Stimulated activated CD4-positive, alpha-beta T cell treated with anti-CD3 and anti-CD28 coated beads, Interleukin-1b, Interleukin-23, amount 100 ng/mL, for 1 hour (primary cell): ENCODE measurements at places on chromosomes 5 and 9.

DNA sequence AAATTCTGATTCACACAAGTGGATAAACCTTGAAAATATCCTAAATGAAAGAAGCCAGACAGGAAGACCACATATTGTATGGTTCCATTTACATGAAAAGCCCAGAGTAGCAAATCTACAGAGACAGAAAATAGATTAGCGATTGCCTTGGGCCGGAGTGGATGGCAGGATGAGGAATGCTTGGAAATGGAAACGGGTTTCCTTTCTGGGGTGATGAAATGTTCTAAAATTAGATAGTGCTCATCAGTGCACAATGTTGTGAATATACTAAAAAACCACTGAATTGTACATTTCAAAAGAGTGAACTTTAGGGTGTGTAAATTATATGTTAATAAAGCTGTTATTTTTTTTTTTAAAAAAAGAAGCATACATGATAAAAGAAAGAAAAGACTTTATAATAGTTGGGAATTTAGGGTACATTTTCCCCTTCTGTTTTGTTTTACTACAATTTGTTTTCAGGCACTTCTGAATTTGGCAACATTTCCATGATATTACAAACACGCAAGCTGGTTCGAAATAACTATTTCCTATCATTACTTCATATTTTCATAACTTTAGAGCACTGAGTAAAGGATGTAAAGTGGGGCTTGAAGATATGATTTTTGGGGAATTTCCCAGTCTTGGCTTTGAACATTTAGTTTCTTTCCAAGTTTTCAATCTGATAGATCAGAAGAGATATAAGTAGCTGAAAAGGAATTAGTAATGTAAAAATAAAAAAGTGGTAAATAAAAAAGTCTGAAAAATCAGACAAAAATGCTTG, 23.9 kb downstream of the SLC35A4 start:
- DNase-seq = no peak

GRCh38 chr5:6716629-6717149, 3.5 kb downstream of the TENT4A start:
- no peak for DNase-seq

DNA sequence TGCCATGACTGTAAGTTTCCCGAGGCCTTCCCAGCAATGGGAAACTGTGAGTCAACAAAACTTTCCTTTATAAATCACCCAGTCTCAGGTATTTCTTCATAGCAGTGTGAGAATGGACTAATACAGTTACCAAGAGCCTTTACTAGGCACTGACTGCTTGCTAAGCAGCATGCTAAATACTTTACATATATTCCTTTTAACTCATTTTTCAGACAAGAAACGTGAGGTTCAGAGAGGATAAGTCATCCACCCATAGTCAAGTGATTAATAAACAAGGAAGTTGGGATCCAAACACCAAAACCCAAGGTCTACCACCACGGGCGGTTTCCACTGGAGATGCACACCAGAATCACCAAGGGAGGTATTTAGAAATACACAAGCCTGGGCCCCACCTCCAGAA, 50.8 kb downstream of the GABBR2 start:
- DNase-seq = no peak

- DNase-seq = no peak
Measured at GRCh38 chr5:119166026-119166425, 95.1 kb downstream of the DMXL1 start.

DNA sequence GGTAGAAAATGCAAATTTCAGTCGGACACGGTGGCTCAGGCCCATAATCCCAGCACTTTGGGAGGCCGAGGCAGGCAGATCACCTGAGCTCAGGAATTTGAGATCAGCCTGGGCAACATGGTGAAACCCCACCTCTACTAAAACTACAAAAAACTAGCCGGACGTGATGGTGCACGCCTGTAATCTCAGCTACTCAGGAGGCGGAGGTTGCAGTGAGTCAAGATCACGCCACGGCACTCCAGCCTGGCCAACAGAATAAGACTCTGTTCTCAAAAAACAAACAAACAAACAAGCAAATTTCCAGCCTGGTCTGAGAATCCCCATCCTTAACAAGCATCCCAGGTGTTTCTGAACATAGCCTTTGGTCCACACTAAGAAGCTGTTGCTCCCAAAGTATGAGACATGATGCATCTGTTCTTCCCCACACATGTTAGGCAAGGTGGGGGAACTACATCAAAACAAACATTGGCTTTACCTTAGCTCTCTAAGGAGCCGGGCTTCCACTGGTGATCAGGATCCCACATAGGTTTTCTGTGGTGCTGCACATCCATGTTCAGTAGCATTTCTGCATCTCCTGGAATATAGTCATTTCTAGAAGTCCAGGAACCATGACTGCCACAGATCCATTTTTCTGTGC, 92.5 kb upstream of the DMRT1 start:
- DNase-seq = no peak
